ENCODE measurements at places on chromosomes 2 and 18.

DNA sequence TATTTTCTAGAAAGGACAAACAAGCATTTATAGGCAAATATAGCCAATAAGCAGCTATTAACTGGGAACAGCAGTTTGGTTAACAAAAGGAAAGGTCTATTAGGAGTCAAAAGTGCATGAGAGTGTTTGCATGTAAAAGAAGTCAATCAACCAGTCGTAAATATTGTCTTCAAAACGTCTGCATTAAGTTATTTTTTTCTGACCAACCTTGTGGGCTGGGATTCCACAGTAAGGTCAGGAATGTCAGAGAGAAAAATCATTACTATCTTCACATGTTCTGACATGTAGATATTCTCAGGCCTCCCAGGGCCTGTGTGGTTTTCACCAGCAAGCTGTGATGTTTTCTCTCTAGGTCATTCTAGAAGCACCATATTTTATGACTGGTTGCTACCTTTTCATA is 922.5 kb downstream of the SUCLG1 start:
- DNase-seq: no peak

- no peak for DNase-seq
Observed at GRCh38 chr18:7931763-7932162, 364.6 kb downstream of the PTPRM start.

DNA sequence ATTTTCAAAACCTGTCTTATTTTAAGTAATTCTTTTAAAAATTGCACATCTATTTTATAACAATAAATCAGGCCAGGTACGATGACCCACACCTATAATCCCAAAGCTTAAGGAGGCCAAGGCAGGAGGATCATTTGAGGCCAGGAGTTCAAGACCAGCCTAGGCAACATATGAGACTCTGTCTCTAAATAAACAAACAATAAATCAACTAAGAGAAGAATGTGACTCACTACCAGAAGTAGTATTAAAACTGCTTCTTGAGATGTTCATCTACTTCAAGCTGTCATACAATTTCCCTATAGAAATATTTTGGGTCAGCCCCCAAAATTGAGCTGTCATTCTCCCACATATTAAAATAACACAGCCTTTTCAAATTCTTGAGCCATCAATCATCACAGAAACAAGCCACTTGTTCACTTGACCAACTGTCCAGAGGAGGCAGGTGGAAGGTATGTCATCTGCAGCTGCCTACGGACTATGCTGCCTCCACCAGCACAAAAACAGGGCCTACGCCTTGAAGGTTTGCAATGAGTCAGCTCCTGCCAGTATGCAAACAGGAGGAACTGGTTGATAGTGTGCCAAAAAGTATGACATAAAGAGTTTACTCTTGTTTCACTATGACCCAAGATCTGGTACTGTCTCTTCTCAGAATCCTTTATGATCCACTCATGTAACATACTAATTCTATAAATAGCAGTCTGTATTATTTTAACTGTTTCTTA is 33.6 kb downstream of the KIDINS220 start:
- no peak for DNase-seq

DNA sequence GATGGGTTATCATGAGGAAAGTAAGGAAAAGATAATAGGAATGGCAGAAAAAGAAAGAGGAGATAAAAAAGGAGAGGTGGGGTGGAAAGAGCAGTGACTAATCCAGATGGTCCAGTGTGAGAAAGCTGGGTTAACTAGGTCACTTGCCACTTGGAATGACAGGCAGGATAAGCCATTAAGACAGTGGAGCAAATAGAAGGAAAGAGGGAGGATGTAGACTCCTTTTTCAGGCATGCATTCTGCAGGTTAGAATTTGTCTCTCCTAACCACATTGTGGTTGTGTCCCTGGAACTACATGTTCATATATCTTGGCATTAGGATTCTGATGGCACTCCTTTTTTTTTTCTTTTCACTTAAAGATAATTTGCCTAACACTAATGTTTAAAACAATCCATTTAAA is 13.4 kb upstream of the NEMP2 start:
- no peak for DNase-seq

GRCh38 chr2:179860255-179861026 is 971 bp downstream of the ZNF385B start:
- DNase-seq: no peak

- no peak for DNase-seq
Observed at GRCh38 chr2:203973000-203973399, 36.4 kb downstream of the ICOS start.

DNA sequence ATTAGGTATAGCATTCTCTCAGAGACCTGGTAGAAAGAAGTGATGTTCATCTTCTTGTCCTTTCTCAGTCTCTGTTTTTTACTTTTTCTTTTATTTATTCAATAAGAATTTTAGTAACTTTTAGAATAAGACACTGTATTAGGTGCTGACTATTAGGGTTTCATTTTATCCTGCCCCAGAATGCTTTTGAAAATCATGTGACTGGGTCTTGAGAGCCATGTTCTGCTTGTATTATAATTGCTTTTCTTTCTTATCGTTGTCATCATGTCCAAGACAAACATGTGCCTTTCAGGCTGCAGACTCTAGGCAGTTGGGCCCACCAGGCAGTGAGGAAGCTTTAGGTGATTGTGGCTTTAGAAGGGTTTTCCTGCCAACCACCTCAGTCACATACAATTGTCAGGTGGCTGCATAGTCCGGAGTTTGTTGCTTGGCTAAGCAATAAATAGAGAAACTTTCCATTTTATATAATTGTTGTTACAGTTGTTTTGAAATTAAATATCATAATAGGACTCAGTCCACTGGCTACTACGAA is 15.1 kb downstream of the GRHL1 start:
- DNase-seq: no peak

DNA sequence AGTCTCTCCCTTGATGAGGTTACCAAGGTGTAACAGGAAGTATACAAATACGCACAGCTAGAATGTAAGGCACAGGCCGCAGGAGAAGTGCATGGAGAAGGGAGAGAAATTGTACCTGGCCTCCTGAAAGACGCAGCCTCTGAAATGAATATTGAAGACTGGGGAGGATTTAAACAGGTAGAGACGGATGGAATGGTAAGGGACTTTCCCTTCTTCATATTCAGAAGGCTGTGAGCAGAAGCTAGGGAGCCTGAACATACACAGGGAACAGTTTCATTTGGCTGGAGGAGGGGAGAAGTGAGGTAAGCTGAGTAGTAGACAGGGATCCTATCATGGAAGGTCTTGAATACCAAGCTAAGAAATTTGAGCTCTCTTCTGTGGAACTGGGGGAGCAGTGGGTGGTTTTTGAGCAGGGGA is 112.7 kb downstream of the ANKRD44 start:
- no peak for DNase-seq

DNA sequence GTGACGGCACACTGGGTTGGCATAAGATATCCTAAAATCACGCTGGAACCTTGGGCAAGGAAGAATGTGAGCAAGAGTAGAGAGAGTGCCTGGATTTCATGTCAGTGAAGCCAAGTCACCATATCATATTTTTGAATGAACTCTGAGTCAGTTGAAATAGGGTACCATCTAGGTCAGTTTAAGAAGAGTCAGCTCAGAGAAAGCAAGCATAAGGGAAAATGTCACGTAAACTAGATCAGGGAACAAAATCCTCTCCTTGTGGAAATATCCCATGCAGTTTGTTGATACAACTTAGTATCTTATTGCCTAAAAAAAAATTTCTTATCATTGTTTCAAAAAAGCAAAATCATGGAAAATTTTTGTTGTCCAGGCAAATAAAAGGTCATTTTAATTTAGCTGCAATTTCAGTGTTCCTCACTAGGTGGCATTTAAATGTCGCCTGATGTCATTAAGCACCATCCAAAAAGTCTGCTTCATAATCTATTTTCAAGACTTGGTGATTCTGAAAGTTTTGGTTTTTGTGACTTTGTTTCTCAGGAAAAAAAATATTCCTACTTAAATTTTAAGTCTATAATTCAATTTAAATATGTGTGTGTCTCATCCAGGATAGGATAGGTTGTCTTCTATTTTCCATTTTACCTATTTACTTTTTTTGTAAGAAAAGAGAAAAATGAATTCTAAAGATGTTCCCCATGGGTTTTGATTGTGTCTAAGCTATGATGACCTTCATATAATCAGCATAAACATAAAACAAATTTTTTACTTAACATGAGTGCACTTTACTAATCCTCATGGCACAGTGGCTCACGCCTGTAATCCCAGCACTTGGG is 19.6 kb downstream of the RSAD2 start:
- no peak for DNase-seq

DNA sequence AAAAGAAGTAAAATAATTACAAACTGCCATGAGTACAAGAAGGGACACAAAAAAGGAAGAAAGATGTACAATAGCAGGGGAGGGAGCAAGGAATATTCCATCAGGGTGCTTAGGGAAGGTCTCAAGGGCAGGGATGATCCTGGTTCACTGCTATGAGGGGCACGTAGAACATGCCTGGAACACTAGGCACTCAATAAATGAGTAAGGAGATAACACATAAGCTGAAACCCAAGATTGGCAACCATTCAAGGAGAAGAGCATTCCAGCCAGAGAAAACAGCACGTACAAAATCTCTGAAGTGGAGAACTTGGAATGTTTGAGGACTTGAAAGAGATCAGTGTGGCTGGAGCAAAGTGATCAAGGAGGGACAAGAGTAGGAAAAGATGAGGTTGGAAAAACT is 103.2 kb downstream of the FAM161A start:
- DNase-seq: no peak

DNA sequence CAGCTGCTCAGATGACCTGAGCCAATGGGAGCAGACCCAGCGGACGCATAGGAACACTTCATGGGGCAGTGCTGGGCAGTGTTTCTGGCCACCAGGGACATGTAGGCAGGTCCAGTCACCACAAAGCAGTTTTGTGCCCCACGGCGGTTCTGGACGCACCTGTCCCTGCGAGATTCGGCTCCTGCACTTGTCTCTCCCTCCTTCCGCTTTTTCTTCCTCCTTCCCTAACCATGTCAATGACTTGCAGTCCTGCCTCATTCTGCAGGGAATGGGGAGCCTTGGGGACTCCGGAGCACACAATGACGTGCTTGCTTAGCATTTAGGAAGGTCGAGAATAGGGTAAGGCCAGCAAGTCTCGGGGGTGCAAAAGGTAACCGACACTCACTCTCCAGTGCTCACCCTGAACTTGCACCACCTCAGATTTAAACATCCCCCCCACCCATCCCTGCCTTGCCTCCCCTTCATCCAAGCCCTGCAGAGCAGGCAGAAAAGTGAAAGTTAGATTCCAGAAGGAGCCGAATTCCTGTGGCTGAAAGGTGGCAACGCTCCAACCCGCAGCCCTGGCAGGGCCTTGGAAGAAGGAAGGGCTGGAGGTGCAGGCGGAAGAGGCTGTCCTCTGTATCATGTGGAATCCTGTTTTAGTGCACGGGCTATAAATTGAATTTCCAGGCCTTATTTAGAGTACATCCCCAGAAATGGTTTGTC is 40.5 kb upstream of the ATG16L1 start:
- DNase-seq: no peak

- no peak for DNase-seq
Observed at GRCh38 chr2:106629981-106630380, 142.8 kb downstream of the CD8B2 start.

DNA sequence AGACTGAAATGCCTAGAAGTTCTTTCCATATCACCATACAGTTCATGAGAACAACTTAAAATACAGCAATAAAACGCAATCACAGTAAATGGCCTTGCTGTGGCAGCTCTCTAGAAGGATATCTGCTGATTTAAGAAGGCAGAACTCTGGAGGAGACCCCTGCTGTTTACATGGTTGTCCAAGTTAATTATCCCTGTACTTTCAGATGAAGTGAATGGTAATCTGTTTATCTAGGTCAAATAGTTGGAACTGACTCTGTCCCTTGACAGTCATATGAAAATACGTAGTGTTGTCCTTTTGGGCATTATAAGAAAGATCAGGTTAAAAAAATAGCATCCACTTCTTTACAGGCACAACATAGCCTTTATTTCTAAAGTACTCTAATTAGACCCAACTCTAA is 115.6 kb downstream of the COLEC12 start:
- DNase-seq: no peak

GRCh38 chr2:187475499-187476248 is 27.6 kb upstream of the CALCRL start:
- DNase-seq: no peak

- DNase-seq: no peak
Observed at GRCh38 chr2:207091176-207091575, 74.6 kb downstream of the KLF7 start.

DNA sequence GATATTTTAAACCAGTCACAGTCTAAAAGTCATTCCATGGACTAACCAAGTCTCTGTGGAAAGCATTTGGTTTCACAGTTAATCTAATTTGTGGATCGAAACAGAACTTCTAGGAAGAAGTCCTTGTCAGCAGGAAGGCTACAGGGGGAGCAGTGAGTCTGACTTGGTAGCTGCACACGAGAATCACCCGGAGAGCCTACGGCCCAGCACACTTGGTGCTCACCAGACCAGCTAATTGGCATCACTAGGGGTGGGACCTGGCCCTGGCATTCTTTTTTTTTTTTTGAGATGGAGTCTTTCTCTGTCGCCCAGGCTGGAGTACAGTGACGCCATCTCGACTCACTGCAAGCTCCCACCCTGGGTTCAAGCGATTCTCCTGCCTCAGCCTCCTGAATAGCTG is 97.7 kb downstream of the ZNF532 start:
- no peak for DNase-seq

GRCh38 chr18:67514901-67515540 is 1.5 kb downstream of the DSEL start:
- no peak for DNase-seq

DNA sequence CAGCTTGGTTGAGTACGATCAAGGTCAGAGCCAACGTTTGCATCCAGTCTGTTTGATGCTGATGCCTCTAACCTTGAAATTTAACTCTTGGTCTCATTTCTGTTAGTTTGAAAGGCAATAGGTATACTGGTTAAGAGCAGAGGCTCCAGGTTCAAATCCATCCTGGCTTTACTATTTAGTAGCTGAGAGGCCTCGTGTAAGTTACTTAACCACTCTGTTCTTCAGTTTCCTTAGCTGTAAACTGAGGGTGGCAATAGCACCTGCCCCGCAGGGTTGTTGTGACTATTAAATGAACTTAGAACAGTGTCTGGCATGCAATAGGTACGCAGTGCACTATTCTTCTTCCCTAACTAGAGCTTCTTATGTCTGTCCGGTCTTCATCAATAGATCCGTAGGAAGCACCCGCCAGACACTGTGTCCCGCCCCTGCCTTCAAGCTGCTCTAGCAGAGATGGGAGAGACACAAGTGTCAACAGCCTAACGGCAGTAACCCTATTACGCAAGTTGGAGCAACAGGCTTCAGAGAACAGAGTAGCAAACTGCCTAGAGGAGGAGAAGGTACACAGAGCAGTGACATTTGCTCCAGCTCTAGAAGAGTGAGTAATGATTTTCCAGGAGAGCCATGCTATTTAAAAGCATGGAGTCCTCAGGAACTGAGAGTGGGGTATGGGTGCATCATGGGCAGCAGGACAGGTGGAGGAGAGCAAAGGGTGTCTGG is 62.7 kb upstream of the ST3GAL5 start:
- no peak for DNase-seq

GRCh38 chr2:73985308-73986084 is 786 bp downstream of the TET3 start:
- peak; percentile 72 for DNase-seq
